Stimulated activated CD8-positive, alpha-beta memory T cell treated with anti-CD3 and anti-CD28 coated beads, Interleukin-2, amount 100 ng/mL, for 1 hour (primary cell): ENCODE measurements at places on chromosomes 2 and 18.

DNA sequence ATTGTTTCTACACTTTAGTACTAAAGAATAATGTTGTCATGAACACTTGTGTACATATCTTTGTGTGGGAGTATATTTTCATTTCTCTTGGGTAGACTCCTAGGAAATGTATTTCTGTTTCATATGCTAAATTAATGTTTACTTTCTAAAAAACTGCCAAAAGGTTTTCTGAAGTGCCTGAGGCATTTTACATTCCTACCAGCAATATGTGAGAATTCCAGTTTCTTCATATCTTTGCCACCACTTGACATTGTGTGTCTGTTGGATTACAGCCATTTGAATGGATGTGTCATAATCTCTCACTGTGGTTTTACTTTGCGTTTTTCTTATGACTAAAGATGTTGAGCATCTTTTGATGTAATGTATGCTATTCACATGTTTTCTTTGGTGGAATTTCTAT lies 428.2 kb upstream of the KCNH7 start:
- no peak for DNase-seq

GRCh38 chr2:112062894-112063293 lies 7.8 kb downstream of the TMEM87B start:
- no peak for DNase-seq

- no peak for DNase-seq
These were observed 456.6 kb downstream of the THSD7B start for GRCh38 chr2:137221797-137222492.

- no peak for DNase-seq
These were observed 56.1 kb downstream of the ZC3H8 start for GRCh38 chr2:112198780-112199179.

GRCh38 chr18:56869189-56869777 lies 218.1 kb downstream of the WDR7 start:
- DNase-seq, result no peak

- DNase-seq, result no peak
These were observed 80.3 kb downstream of the SLC4A3 start for GRCh38 chr2:219707496-219708285.

DNA sequence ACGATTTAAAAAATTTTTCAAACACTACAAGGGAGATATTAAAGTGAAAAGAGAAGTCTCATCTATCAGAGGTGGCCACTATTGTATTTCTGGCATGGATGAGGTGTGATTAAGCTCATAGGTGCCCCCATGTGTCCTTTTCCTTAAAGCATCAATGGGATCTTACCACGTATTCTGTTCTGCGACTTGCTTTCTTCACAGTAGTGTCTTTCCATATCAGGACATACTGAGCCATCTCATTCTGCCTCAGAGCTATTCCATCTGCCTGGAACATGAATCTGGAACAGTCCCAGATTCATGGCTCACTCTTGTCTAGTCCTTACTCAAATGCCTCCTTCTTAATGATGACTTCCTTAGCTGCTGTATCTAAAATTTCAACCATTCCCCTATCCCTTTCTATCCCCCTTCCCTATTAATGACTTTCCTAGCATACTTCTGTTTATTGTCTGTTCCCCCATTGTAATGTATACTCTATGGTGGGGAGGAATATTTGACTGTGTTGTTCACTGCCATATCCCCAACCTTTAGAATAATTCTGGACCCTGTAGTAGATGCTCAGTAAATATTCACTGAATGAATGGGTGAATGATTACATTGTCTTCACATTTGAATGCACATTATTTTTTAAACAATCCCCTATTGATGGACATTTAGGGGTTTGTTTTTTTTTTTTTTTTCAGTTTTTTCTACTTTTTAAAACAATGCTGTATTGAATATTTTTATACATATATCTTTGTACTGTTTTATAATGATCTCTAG lies 11.1 kb downstream of the STAMBP start:
- DNase-seq, result no peak

DNA sequence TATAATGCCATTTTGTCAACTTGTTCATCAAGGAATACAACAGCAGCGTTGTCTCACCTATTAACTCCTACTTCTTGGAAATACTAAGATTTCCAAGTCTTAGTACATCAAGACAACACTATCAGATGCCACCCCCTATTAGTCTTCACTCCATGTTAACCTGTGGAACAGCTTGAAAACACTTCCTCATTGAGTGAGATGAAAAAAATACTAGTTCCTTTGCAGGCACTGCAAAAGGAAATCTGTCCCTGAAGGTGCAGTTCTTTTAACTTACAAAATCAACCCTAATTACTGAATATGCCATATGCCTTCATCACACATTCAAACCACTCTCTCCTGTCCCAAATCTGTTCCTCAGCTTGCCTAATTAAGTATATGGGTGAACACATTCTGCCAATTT lies 4.0 kb downstream of the CWC22 start:
- no peak for DNase-seq

GRCh38 chr2:43193652-43194120 lies 32.7 kb downstream of the ZFP36L2 start:
- no peak for DNase-seq

DNA sequence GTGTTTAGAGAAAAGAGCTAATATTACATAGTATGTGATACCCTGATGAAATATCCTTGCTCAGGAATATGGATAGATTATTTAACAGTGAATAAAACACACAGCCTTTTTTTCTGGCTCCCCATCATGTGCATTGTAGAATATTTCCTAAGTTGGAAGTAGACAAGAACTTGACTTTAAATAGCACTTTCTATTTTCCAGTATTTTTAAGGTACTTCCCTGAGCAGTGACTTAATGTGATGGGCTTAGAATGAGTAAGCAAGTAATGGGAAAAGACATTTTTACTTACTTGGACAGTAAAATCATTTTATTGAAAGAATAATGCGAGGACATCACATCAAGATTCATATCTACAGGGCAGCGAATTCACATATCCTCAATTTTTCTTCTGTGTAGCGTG lies 176.7 kb upstream of the SLC8A1 start:
- DNase-seq, result no peak

DNA sequence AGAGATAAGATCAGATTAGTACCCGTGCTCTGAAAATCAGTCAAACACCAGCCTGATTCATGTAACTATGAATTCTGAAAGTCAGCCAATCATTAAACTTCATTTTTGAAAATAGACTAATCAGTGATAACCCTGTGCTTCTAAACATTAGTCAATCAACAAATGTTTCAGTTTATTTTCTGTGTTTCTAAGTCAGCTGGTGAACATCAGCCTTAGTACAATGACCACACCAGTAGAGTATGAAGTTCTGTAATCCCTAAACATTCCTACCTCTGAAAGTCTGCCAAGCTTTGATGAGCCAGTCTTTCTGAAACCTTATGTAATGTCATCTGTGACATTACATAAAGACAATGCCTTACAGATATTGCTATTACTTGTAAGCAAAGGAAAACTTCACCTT lies 807.4 kb upstream of the CRIM1 start:
- DNase-seq, result no peak

DNA sequence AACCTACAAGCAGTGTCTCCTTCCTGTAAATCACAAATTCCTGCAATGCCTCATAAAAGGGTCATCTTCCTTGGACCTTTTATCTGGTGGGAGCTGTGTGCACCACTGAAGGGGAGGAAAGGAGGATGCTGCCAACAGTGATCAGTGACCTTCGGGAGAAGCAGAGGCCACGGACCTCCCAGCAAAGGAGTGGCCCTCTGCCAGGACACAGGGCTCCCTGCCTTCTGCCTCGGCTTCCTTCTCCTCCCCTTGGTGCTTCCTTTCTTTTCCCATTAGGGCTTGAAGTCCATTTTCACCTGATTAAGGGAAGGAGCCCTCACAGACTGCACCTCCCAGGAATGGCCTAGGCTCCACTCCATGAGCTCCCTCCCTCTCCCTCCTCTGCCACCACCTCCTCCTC lies 85.3 kb upstream of the ITGA6 start:
- no peak for DNase-seq

- no peak for DNase-seq
These were observed 178.8 kb downstream of the TMEM163 start for GRCh38 chr2:134539981-134540380.

- no peak for DNase-seq
These were observed 578 bp downstream of the IWS1 start for GRCh38 chr2:127525691-127526131.

DNA sequence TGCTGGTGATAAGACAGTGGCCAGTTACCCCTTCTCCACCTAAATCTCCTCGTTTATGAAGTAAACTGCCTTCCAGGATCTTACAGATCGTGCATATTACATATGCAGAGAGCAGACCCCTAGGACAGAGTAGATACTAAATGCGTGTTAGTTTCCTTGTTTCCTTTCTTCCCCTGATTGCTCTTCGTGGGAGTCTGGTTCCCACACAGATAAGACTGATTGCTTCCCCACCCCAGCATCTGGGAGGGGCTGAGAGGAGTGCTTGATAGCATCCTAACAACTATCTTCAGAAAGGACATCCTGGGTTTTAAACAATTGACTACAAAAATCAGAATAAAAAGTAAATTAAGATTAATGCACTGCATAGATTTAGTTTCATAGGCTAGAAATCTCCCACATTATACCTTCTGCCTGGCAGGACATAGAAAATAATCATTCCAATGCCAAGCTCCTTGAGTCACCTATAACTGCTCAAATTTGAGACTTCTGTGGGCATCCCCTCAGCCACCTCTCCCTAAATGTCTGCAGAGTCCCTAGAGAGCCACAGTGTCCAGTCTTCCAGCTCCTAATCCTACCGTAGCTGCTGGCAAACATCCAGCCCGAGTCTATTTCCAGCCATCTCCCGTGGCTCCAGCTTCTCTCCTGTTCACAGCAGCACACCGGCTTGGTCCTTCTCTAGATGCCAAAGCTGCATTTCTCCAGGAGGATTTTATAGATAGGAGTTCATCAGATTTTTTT lies 128.3 kb downstream of the LRRC30 start:
- DNase-seq, result no peak

DNA sequence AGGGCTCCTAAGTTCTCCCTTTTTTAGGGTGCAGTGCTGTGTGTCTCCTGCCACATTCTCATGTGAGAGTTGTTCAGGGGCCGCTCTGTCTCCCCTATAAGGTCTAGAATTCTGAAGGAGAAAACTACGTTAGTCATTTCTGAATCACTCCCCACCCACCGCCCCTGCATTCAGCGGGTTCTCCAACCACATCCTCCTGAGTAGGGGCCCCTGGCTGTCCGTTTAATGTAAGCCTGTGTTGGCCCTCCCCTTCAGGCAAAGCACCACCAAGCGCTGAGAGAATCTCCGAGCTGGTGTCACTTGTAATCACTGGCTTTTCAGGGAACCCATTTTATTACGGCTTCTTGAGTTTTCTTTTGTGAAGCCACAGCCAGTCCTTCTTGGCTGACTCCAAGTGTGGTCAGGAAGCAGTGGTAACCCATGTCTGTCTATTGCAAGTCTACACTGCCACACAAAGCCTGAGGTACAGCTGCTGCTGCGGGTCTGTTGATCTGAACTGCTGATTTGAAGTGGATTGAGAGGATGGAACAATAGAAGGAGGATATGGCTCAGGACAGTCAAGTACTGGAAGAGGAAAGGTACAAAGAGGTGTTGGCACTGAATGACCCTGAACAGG lies 16.9 kb downstream of the LCT start:
- DNase-seq, result peak; percentile 46
